SK-N-SH (cell line): ENCODE measurements at places on chromosomes 2 and 18.

DNA sequence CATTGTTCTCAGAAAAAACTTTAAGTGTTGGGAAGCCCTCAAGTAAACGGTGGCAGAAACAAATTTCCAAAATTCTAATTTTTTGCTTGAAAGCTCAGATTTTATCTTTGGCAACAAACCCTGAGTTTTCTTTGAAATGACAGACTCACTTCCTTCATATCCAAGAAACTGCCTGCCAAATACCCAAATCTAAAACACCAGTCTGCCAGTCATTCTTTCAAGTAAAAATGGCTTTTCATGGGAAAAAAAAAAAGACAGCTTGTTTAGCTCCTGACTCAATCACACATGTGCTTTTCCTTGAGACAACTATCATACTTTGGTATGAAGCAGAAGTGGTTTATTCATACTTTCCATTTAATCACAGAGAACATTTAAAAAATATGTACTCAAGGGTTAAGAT is 40.6 kb upstream of the CSRNP3 start:
- DNase-seq: no peak

DNA sequence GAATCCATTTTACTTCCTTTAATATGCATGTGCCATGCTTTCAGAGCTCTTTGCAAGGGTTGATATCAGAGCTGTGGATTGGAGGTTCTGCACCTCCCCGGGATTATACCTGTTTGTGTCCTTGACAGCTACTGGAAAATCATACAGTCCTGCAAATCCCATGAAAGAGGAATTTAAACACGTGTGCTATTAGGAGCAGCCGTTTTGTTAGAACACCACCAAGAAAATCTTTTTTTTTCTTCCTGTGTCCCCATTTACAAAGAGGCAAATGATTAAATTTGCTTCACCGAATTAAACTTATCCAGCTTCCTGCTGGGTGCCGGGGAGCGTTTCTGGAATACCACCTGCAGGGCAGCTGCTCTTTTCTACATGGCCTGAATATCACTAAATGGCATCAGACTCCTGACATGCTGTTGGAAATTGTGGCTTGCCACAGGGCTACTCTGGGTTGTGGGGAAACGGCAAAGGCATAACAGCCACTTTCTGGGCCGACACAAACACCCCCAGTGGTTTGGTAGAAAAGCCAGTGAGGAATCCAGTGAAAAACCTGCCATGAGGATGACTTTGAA is 23.4 kb upstream of the SOX11 start:
- peak; percentile 77 for DNase-seq

GRCh38 chr2:18178736-18179349 is 300.4 kb downstream of the KCNS3 start:
- peak; percentile 43 for DNase-seq

DNA sequence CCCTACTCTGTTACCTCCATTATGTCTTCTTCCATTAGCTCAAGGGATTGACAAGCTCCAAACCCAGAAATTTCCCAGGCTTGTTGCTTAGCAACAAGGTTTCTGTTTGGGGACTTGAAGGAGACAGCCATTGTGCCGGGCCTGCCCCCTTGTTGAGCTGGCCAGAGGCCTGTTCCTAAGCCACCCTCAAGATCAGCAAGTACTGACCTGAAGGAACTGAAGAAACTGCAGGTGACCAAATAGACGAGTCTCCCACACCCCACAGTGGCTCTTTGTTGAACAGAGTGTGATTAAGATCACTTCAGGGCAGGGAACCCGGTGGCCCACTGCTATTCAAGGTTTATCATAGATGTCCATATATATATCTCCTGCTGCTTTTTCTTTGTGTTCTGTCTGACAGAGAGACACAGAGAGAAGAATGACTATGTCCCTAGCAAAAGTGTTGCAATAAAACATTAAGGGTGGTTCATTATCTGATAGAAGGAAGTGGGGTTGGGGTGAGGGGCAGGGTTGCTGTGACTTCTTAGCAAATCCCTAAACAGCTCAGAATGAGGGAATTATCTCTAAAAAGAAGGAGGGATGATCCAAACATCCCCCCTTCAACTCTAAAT is 69.2 kb downstream of the RNF144A start:
- peak; percentile 55 for DNase-seq

GRCh38 chr2:216546641-216547403 is 48.2 kb downstream of the RPL37A start:
- no peak for DNase-seq

DNA sequence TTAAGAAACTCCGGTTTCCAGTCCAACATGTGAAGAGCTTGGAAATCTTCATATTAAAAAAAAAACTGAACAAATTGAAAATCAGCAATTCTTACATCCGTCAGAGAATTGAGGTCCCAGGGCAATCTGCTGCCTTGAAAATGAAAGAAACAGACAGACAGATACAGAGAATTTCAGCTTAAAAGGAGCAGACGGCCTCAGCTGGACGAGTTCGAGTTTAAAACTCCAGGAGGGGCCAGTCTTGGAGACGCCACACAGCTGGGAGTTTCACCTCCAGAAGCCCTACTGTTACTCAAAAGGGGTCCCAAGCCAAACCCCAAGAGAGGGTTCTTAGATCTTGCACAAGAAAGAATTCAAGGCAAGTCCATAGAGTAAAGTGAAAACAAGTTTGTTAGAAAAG is 226.5 kb upstream of the ARL4C start:
- no peak for DNase-seq

GRCh38 chr2:84816426-84817026 is 64.4 kb downstream of the TRABD2A start:
- no peak for DNase-seq

GRCh38 chr2:178115271-178115670 is 3.0 kb downstream of the RBM45 start:
- no peak for DNase-seq

DNA sequence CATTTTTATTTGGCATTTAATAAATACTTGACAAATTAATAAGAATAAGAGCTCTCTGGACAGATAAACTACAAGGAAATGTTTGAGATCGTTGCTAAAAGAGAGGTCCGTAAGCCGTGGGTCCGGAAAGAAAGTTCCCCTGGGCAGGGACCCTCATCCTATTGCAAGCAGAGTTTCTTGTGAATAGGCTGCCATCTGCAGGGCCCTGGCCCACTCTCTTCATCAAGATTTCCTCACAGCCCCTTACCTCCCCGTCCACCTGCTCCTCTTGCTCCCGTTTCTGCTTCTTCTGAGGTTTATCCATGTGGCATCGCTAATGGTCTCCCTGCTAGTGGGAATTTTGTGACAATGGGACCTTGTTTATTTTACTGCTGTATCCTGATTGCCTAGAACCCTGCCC is 30.1 kb upstream of the MC5R start:
- DNase-seq: no peak

DNA sequence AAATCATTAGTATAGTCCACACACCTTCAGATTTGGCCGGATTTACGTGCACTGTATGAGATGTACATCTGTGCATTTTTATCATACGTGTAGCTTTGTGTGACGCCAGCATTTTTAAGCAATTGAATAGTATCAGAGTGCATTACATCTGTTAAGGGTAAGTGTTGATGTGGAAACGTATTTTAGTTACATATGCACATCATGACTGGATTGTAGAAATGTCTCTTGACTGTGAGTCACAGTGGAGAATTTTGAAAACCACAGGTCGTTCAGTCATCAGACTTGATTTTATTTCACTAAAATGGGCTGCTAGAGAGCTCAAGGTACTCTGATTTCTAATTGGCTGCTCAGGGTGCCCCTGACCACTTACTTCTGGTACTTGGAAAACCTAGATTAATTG is 5.4 kb upstream of the GPBAR1 start:
- DNase-seq: no peak

DNA sequence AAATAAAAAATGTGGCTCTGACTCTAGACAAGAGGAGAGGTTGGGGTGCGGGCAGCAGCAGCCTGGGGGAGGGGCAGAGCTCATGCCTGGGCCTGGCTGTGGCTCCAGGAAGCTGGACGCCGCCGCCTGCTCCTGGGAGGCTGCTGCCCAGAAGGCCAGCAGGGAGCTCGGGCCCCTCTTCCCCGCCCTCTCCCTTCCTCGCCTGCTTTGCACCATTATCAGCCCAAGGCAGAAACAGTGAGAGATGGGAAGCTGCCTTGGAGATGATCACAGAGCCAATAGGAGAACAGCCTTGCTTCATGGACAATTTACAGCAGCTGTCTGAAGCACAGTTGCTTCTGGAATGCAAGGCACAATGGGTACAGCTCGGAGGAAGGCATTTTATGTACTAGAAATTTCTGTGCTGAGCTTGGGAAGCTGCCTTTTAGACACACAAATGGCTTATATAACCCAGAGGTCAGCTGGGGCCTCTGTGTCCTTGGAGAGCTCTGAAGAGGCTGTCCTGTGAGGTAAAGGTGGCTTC is 55.3 kb upstream of the AFF3 start:
- DNase-seq: peak; percentile 83

DNA sequence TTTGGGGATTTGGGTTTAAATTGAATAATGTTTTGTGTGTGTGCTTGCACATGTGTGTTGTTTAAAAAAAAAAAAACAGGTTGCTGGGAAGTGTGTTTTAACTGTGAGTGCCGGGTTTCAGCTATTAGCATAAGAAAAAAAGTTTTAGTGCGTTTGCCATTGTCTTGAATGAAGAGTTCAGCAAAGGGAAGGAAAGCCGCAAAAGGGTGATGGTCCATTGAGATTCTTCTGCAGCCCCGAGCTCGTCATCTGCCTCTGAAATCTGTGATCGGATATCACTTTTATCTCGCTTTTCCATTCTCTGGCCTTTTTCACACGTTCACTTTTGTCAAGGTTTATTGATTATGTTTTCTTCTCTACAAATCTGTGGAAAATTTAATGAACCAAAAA is 4.7 kb downstream of the GLI2 start:
- no peak for DNase-seq

- DNase-seq: no peak
These were observed 21.7 kb upstream of the ATL2 start for GRCh38 chr2:38398739-38399138.

GRCh38 chr2:215657844-215658243 is 222.0 kb upstream of the FN1 start:
- DNase-seq: no peak

GRCh38 chr2:149438330-149438960 is 108.1 kb downstream of the LYPD6 start:
- no peak for DNase-seq

DNA sequence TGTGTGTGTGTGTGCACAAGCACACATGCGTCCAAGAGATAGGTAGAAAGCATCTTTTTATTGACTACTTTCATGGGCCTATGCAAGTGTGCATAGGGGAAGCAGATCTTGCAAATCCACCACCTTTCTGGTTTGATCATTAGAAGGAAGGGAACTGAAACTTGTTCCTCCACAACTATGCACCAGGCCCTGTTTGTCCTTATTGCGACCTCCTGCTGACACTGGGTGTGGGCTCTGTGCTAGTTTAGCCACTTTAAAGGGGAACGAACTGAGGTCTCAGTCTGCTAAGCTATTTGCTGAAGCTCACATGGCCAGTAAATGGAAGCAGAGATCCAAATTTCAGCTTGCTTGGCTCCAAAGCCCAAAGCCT is 32.1 kb upstream of the INSIG2 start:
- DNase-seq: no peak

- no peak for DNase-seq
These were observed 149.8 kb downstream of the FAM210A start for GRCh38 chr18:13576598-13576997.

DNA sequence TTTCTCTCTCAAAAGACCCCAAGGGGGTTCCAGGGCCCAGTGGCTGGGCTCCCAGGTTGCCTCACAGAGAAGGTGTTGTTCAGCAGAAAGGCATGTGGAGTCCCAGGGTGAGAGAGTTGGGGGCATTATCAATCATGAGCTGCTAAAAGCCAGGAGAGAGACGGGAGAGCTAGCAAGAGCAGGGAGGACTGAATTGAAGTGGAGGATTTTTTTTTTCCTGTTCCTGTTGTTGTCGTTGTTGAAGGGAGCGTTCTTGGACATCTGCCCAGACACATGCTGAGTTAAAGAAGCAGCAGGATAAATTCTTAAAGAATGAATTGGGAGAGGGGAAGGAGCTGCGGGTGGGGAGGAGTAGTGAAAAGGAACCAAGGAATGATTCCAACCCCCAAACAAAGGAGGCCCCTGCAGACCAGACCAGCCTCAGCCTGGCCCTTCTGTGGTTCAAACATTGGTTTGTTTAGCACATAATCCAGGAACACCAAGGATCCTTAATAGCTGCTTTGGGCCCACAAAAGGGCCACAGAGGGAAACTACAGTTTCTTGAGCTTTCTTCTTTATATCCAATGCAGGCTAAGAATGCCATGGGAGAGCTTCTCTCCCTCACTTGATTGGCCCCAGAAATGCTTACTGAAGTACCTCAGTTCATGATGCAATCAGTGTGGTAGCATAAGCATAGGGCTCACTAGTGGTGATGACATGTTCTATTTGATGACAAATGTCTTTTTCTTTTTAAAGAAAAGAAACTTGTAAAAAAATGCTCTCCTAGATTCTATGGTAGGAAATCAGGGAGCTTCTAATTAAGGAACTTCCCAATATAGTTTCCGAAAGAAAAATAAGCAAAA is 146.0 kb downstream of the SETBP1 start:
- DNase-seq: no peak

DNA sequence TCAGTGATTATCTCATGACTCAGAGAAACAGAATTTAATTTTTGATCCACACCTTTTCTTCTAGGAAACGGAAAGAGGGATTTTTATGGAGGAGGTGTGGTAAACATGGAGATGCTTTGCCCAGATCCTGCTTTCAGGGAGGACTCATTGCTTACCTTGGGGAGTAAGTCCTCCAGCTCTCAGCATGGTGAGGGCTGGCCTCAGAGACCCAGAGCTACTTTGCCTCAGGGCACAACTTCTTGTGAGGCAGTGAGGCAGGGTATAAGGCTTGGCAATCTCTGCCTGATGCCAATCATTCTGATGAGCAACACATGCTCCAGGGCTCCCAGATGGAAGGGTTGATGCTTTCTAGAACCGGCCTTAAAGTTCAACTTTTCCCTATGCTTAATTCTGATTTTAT is 189.9 kb upstream of the DCC start:
- DNase-seq: no peak

DNA sequence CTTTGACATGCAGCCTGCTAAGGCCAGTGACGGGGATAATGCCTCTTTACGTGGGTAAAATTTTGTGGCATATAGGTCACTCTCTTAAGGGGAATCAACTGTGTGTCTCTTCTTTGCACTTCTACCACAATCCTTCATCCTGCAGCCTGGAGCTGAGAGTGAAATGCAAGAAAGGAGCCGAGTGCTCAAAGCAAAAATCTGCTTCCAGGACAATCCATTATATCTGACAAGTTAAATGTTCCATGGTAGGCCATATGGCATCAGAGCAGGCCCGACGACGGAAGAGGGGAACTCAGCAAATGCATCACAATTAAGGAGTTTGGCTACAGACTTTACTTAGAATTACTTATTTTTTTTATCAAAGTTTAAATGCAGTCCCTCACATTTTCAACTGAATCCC is 171.2 kb downstream of the TCF4 start:
- peak; percentile 42 for DNase-seq

GRCh38 chr2:237073552-237073951 is 12.1 kb upstream of the COPS8 start:
- DNase-seq: no peak

- DNase-seq: no peak
These were observed 40.5 kb downstream of the CALCRL start for GRCh38 chr2:187407407-187408084.

DNA sequence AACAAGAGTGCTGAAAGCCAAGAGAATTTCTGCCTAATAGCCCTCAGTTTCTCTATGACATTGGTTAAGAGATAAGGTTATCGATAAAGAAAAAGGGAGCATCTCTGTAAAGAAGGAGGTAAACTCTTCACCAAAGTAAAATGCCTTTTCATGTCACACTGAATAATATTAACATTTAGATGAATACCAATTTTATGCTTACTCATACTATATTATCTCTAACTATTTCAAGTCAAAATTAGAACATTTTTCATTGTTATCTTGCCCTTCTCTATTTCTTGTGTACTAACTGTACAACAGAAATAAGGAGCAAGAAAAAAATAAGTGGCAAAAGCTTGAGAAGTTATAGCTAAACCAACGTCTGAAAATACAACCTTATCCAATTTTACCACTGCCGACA is 127.5 kb downstream of the EXOC6B start:
- DNase-seq: no peak
